ENCODE measurements at places on chromosomes 2 and 18.

DNA sequence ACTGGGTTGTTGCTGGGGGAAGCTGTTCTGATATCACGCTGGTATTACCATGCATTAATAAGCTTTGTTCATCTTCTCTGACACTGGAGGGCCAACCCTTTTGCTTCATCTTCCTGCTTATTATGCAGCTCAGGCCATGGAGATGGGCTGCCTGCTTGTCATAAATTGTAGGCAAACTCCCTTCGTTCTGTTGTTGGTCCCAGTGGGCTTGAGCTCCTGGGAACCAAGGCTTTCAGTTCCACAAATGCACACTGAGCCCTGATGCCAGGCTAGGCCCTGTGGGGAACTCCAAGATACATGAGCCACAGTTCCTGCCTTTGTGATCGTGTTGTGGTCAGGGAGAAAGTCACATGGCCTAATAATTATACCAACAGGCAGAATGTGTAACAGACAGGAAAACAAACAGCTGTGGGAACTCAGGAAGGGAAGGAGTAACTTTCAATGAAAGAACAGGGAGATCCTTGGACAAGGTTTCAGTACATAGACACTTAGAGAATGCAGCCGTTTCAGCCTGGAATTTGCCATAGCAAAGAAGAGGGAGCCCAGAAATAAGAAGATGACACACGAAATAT lies 49.0 kb upstream of the BCL2L11 start:
- peak; percentile 66 for DNase-seq

GRCh38 chr2:106144621-106145331 lies 49.3 kb downstream of the UXS1 start:
- DNase-seq, result no peak

- no peak for DNase-seq
These were observed 279.6 kb downstream of the SLC4A3 start for GRCh38 chr2:219907011-219907365.

DNA sequence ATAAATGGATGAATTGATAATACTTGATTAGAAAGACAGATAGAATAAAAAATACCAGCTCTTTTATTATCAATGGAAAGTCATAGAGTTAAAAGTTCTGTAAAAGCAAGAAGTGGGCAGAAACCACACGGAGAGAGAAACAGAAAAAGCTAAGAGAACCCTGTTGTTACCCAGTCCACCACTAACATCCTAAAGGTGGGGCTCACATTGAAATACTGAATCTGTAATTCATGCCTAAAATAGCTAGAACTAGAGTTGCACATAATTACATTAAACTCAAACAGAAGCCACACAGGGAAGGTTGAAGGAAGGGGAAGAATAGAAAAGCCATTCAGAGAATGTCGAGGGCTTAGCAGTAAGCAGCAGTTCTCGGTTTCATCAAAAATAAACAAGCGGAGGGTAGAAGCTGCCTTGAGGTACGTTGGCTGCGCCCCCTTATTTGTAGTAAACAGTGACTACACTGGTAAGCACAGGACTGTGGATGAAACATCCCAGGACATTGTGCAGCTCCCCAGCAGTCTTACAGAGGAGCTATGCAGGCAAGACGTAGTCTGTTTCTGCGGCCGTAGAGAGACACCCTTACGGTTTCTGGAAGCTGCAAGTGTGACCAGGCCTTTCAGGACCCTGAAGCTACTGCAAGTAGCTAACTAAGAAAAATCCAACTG lies 1247.0 kb upstream of the GYPC start:
- no peak for DNase-seq

DNA sequence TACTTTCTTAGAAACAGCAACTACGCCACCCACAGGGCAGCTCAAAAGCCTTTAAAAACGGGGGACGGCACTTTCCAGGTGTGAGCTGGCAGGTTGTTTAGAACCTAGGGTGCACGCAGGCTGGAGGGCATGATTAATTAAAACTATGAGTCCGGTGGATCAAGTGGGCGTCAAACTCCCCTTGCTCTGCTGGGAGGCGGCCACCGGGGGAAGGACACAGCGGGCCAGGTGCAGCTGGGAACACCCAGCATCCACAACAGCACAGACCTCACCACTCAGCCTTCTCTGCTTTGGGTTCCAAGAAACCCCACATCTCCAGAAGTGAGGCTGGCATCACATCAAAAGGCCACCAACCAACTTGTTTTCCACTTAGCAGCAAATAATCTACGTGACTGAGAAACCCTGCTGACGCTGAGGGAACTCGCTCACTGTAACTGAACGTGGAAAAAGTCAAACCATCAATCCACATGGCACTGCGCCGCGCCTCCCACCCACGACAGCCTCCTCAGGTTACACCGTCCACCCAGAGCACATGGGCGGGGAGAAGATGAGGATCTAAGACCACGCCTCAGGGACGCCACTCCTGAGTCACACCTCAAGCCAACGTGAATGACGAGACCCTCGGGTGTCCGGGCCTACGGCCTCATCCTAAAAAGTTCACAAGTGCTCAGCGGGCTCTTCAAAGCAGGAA lies 118.2 kb downstream of the ZNF516 start:
- no peak for DNase-seq

- DNase-seq, result no peak
These were observed 27.9 kb downstream of the HNMT start for GRCh38 chr2:137992039-137992646.

GRCh38 chr2:17470855-17471641 lies 47.2 kb downstream of the RAD51AP2 start:
- peak; percentile 3 for DNase-seq

GRCh38 chr2:85410584-85411404 lies 628 bp upstream of the CAPG start:
- no peak for DNase-seq

DNA sequence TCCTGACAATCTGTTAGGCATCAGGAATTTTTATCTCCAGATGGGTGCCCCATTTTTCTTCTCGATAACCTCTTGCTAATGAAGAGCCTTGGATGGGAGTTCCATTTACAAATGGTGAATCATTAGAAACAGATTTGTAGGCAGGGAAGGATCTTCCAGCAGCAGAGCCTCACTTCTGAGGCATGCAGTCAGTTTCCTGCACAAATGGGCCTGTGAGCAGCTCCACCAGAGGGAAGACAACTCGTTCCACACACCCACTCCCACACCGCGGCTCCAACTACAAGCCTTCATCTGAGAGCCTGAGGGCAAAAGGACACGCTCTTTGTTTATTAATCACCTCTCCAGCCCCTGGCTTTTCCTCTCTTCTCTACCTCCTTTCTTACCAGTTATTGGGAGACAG lies 108.5 kb downstream of the CTAGE1 start:
- no peak for DNase-seq

GRCh38 chr2:197661626-197662025 lies 13.8 kb downstream of the RFTN2 start:
- DNase-seq, result no peak

DNA sequence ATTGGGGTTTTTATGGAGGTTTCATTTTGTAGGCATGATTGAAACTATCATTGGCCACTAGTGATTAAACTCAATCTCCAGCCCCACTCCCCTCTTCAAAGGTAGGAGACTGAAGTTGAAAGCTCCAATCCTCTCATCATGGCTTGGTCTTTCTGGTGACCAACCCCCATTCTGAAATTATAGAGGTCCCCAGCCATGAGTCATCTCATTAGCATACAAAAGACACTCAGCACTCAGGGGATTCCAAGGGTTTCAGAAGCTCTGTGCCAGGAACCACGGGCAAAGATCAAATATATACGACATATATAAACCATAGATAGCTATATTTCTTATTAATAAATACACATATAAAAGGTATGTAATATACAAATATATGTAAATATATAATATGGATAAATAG lies 256.0 kb upstream of the POU3F3 start:
- DNase-seq, result no peak

DNA sequence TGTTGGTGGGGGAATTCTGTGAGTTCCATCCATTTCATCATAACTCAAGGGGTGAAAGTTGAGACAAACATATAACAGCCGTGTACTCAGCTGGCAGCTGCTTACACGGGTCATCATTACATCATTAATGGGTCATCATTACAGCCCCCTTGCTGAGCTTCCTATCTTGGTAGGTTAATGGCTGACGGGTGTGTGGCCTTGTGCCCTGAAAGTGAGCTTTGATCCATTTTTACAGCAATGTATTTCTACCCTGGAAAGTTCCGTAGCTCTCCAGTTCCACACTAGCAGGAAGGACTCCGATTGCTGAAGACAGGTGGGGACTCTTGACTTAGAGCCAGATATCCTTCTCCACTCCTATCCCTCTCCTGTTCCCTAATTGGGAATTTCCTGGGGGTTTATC lies 105.2 kb upstream of the DLX2 start:
- DNase-seq, result no peak

DNA sequence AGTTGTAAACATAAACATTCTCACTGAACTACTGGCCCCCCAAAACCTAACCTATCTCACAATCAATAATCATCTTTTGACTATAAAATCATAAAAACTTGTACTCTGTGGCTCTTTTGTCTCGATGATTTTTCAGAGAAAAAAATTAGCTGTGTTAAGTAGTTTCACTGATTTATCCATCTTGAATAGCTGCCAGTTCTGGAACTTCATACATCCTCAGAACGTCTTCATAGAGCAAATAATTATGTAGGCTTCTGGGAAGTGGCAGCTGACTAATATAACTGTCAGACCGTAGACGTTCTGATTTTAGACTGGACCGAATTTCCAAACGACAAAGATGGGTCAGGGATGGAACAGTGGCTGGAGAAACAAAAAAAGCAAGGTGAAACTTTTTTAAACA lies 97.3 kb upstream of the CHAC2 start:
- DNase-seq, result no peak

GRCh38 chr2:129857200-129857599 lies 122.3 kb upstream of the RAB6C start:
- DNase-seq, result no peak

DNA sequence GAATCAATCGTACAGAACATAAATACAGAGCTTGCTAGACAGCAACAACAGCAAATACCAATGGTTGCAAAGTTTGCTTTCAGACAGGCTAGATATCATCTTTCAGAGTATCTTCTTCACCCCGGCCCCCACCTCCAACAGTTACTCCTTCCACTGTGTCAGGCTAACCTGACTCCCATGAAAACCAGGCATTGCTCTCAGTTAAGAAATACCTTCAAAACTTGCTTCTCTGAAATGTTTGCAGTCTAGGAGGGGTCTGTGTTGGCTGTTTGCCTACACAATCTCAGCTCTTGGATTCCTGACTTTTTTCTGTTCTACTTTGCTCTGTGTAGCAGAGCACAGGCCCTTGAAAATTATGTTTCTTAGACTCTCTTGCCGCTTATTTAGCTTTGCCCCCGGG lies 599.5 kb upstream of the SYT4 start:
- DNase-seq, result no peak

DNA sequence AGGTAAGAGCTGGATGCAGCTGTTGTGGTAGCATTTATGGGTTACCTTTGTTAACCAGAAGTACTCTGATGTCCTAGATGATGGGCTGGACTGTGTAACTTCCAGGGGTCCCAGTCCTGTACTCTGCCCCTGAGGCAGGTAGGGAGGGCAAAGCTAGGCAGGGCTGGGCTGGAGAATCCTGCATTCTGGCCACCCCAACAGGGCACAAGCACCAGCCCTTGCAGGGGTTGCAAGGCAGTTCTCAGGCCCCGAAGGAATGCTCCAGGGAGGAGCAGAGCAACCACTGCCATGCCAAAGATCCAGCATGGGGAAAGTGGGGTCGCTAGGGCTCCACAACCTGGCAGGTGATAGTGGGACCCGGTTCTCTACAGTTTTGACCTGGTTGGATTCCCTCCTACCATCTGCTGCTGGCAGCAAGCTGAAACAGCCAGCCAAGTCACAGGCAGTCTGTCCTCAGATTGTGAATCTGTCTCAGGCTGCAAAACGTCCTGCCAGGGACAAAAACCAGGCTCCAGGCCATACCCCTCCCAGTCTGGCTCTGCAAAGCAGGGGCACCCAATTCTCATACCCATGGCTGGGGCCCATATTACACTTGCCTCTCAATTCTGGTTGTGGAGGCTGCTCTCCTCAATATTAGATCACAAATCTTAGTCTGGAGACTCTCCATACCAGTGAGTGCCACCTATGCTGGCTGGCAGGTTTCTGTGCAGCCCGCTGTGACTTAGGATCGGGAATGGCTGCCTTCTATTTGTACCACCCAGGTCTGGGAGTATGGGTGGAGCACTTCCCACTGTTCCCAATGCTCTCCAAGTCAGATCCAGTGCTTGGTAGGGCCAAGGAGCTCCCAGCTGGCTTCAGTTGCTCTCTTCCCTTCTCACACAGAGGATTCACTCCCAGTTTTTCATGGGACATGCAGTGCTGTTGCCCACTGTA lies 61.1 kb downstream of the SMCHD1 start:
- no peak for DNase-seq

GRCh38 chr2:88442473-88442872 lies 10.0 kb downstream of the FOXI3 start:
- DNase-seq, result no peak

GRCh38 chr18:76963936-76964335 lies 141.6 kb downstream of the ZNF236 start:
- no peak for DNase-seq

DNA sequence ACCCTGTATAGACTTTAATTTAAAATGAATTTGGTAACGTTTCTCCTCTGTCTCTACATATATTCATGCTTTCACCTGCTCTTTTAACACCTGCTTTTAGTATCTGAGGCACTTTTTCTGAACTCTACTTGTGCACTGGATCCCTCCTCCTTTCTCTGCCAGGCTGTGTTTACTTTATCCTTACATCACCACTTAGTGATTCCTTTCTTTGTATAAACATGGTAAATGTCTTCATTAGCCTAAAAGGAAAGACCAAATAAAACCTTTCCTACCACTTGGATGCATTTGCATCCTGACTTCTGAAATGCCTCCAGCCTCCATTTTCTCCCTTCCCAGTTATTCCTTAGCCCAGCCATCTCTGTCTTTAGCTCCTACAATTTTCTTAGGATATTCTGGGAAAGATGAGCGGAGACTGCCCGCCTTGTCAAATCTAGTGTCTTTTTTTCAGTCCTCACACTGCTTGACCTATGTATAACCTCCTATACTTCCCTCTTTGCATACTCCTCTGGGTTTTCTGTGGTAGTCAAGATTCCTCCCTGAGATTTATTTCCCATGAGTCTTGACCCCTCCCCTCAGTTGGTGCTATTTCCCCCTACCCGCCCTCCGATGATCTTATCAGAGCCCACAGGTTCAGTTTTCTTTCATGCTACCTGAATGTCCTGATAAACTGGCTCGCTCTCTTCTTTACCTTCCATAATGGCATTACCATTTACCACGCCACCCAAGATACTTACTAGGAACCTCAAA lies 44.8 kb downstream of the REL start:
- DNase-seq, result peak; percentile 30

DNA sequence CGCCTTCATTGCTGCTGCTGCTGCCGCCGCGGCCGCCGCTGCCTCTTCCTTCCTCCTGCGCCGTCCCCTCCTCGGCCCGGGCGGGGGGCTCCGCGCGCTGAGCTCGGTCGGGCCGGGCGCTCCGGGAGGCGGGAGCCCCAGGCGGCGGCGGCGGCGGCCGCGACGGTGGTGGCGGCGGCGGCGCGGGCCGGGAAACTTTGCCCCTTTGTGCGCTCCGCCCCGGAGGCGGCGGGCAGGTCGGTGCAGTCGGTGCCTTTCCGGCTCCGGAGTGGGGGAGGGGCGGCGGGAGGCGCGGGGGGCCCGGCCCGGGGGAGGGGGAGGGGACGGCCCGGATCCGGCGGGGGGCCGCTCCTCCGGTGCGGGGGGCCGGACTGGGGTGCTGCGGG lies 205 bp downstream of the TET3 start:
- DNase-seq, result peak; percentile 67
